Caudate nucleus (tissue), 63 donors: ENCODE measurements at places on chromosomes 4 and X.

DNA sequence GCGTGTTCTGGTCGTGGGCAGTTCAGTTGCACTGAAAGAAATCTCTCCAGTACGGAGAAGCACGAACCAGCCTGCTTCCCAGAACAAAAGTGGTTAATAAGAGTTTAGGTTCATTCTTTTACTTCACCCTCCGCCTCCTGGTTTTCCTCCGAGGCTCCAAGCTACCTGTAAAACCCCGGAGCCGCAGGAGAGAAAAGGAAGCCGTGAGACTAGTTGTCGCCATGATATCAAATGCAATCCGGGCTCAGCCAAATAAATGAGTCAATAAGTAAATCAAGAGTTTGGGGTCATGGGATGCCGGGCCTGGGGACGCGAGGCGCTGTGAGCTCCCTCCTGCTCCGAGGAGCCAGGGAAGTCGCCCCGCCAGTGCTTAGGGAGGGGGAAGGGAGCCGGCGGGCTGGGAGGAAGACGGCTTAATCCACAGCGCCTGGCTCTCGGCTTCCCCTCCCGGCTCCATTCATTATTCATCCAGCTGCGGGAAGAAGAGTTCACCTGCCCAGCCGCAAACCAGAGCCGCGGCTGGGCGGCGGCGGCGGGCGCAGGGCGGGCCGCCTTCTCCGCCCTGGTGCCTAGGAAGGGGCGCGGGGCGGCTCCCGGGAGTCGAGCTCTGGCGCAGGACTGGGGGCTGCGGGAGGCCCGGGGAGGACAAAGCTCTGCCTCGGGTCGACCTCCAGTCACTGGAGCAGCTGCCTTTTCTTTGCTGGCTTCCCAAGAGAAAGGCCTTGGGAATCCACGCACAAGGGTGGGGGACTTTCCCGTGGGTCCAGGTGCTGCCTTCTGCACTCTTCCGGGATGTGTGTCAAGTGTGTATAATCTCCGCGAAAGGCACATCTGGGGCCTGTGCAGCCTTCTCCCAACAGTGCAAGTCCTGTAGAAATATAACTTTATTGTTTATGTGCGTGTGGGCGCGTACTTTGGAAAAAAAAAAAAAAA, 1.7 kb downstream of the FRAS1 start:
- no peak for DNase-seq

- no peak for DNase-seq
These were observed 28.8 kb upstream of the JADE1 start for GRCh38 chr4:128780688-128781087.

DNA sequence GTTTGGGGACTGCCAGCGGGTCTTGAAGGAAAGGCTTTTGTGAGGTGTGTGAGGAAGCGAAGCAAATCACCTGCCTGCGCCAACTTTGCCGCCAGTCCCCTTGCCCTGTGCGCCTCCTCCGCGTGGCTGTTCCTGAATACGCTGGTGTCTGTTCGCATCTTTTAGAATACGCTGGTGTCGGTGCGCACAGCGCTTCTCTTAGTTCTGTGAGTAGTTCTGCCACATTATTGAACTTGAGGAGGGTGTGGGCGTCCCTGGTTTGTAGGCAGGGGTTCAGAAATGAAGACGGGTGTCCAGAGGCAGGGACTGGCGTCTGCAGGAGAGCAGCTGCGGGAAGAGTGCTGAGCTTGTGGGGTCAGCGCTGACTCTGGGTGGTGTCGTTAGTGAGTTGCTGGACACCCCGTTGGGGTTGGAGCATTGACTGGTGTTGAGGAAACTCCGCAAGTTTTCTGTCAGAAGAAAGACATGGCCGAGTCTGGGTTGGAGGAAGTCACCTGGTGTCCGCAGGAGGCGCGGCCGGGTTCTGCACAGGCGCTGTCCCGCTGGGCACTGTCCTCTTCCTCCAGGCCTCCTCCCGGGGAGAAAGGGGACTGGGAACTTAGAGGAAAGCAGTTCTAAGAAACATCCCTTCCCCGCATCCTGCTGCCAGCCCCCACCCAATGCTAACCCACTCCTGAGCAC, 930 bp downstream of the ZNF718 start:
- DNase-seq, result no peak

DNA sequence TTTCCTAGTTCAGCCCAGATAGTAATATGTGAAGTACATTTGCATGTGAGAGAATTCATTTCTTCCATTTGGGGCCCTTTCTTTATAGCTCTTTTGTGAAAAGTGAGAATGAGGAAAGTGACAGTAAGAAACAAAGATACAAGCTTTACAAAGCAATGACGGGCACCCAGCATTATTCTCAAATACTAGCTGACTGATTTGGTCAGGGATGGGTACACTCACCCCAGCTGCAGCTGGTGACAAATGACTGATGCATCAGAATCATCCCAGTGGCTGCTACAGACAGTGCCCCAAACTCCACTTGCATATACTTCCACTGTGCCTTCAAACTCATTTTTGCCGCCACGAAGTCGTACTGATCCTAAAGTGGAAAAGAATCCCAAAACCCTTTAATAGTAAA, 14.8 kb downstream of the PRSS12 start:
- no peak for DNase-seq

DNA sequence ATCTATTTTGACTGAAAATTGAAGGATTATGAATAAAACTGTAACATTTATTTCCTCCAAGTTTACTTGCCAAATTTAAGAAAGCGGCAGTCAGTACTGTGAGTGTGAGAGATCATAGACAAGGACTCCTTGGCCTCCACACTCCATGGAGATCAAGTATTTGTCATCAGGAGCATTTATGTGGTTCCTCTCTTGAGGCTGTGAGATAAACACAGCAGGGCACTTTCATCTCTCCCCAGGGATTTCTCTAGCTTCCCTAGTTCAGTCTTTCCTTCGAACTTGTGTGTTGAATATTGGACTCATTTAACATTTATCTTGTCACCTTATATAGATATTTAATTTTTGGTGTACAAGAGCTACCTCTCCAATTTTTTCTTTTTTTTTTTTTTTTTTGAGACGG, 40.8 kb downstream of the PDE5A start:
- no peak for DNase-seq

DNA sequence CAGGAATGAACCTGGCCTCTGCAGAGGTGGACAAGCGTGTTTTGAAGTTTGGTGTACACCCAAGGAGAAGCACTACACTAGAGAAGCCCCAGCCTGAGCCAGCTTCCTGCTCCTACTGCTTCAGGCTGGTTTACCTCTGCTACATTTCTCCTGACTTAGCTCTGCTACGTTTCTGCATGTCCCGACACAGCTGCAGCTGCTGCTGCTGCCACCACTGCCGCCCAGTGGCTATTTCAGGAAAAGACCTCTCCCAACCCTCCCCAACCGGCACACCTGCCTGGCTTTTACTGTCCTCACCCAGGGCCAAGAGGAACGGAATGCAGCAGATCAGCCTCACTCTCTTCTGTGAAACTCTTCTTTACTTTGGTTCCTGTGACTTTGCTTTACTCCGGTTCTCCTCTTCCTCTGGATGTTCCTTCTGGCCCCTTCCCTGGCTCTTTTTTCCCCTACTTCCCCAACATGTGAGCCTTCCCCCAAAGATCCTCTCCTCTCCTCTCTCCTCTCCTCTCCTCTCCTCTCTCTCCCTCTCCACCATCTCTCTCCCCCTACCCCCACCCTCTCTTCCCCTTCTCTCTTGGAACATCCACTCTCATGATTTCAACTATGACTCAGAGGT, 3.1 kb upstream of the P2RY4 start:
- DNase-seq, result no peak

DNA sequence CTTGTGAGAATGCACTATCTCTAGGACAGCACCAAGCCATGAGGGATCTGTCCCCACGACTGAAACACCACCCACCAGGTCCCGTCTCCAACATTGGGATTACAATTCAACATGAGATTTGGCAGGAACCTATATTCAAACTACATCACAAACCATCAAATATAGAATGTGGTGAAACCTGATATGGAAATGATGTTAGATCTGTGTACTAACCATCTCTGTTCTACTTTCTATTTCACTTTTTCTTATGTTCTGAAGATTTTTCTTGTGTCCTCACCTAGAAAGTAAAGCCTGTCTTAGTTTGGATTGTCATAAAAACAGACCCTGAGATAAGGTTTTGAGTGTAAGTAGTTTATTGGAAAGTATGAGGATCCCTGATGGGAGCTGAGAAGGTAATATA, 37.8 kb upstream of the TACR3 start:
- DNase-seq, result no peak

DNA sequence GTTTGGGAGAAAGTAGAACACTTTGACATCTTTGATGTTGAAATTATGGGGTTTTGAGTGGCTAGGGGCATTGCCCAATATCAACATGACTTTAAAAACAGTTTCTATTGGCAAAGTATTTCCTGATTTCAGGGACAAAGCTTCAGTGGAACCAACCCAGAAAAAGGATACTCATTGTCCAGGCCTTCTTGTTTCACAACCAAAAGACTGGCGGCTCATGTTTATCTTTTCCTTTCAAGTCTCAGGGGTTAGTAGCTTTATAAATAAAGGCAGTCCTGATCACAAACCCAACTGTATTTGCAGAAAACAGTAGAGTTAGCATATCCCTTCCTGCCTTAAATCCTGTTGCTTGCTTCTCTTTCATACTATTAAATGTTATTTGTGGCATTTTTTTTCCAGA, 119.1 kb downstream of the SLITRK2 start:
- DNase-seq, result no peak

DNA sequence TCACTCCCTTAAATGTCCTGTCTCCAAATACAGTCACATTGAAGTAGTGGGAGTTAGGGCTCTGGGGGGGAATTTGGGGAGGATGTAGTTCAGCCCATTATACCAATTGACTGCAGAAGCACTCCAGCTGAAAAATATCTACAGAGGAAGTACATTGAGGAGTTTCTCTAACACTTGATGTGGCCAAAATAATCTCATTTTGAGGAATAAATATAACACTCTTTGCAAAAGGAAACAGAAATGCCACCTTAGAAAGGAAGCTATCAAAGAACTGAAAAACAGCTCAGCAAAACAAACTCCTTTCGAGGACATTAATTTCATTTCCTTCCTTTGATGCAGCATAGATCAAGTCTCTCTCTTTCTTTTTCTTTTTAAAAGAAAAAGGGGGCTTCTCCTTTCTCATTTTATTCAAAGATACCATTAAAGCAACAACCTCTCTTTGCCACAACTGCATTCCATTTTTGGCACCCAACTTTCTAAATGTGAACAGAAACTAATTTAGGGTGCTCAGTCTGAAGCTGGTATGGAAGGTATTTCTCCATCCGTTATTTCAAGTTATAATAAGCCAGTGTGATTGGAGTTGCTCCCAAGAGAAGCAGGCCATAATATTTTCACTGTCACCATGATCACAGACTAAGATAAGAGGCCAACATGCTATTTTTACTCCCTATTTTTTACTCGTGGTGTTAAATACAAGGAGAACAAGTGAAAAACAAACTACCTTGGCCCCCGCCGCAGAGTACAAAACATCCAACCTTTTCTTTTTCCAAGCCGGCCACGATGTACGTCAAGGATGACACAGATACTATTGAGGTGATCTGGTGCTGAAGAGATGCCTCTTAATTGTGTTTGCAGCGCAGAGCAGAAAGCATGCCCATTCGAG, 230.4 kb upstream of the GATB start:
- DNase-seq, result no peak

DNA sequence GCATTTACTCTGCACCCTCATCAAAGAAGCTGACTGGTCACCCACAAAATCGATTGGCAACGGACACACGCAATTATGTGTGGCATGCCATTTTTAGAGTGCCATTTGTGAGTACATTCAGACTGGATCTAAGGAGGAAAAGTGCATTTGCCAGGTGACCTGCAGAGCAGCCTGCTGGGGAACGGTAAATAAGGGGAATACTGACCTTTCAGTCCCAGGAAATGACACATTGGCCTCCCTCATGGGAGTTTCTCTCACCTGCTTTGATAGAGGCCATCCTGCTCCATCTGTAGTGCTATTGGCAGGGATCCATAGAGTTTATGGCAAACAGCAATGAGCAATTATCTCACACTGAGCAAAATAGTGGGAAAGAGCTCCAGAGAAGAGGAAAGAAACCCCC, 127.8 kb downstream of the DDX53 start:
- no peak for DNase-seq

- DNase-seq, result no peak
These were observed 770.3 kb downstream of the NLGN4X start for GRCh38 chrX:5458300-5458842.

GRCh38 chrX:154727871-154728270, 23.0 kb downstream of the GAB3 start:
- no peak for DNase-seq
